ENCODE measurements at places on chromosomes 5 and 9. TPM values are rescaled to one million over a fixed set of nuclear protein-coding genes. Genes with fewer than 3 reads are reported as not detected.

GRCh38 chr5:10691826-10692785 lies 68.9 kb downstream of the DAP start:
- no peaks in the 10 kb centered on the region for H3K27me3 ChIP-seq
- peaks cover 12% of the 10 kb centered on the region for H3K4me1 ChIP-seq
- no peak overlapping the region for H3K27ac ChIP-seq
- H3K36me3 ChIP-seq = peaks cover 21% of the 10 kb centered on the region
- DNase-seq = no peak

The VAV2 gene
- 10.6 TPM for total RNA-seq

DNA sequence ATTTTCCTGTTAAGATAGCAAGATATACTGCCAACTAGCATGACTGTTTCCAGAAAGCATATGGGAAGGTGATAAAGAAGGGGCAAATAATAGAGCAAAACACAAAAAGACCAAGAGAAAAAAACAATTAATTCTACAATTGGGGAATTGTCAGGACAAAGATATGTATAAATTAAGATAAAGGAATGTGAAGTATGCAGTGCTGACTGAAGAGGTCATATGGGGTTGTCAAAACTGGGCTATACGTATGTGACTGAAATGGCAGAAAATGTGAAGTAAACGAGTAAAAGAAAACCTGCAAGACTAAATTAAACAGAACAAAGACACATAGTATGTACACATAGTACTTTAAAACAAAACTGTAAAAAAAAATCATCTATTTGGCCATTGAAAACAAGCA lies 222.3 kb downstream of the ARL15 start:
- H3K27ac ChIP-seq = no peak overlapping the region
- no peak overlapping the region for H3K4me3 ChIP-seq
- H3K27me3 ChIP-seq = no peaks in the 10 kb centered on the region
- peaks cover 12% of the 10 kb centered on the region for H3K4me1 ChIP-seq
- no peaks in the 10 kb centered on the region for H3K36me3 ChIP-seq

GRCh38 chr5:28523888-28524635 lies 1485.7 kb upstream of the CDH9 start:
- no peak overlapping the region for H3K4me3 ChIP-seq
- H3K36me3 ChIP-seq = no peaks in the 10 kb centered on the region
- no peaks in the 10 kb centered on the region for H3K4me1 ChIP-seq
- no peaks in the 10 kb centered on the region for H3K27me3 ChIP-seq
- no peak overlapping the region for H3K27ac ChIP-seq
- DNase-seq = peak; percentile 29

DNA sequence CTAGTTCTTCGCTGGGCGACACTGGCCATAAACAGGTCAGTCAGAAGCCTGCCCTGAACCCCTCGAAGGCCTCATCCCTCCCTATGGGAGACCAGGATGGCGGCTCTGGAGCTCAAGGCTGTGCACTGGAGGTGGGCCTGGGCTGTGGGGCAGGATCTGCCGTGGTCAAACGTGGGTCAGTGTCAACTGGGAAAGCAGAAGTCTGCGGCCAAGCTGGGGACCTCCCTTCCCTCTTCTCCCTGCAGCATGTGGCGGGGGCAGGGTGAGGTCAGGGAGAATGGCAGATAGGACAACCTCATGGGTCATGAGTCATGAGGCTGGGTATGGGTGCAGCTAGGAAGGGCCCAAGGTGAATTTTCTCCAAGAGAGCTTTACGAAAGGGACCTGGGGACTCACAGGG lies 132.9 kb downstream of the RXRA start:
- H3K27ac ChIP-seq = no peak overlapping the region
- DNase-seq = no peak
- no peaks in the 10 kb centered on the region for H3K36me3 ChIP-seq
- no peak overlapping the region for H3K4me3 ChIP-seq

The LSM11 gene
- total RNA-seq = 1.2 TPM
